Suppressor macrophage treated with lipopolysaccharide for 1 hour (primary cell): ENCODE measurements at places on chromosomes 4 and X.

- DNase-seq: peak; percentile 25
Measured at GRCh38 chrX:68146054-68146453, 287.2 kb downstream of the OPHN1 start.

DNA sequence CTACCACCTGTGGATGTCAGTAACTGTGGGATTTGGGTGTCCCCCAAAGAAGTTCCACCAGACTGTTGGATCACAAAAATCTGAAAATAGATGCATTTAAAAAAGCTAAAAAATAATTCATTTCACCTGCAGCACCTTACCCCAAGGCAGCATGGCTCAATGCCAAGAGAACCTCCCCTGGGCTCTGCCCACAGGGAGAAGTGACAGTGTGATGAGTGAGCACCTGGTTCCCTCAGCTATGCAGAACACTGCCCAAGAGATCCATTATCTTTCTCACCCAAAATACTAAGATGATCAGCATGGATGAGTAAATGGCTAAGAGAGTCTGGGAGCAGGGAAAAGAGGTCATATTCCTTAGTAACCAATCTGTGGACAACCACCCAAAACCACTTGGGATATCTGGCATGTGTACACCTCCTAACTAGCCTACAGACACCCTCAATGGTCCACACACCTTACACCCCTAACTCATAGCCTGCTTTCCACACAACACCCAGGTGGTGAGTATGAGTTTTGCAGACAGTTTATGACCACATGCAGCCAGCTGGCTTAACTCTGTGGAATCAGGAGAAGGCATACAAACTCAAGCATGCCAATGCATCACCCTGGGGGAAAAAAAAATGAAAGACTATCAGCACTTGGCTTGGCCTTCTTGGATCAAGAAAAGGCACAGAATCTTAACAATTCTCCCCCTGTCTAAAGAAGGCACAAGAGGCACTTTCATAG, 416.5 kb upstream of the SMIM31 start:
- no peak for DNase-seq

DNA sequence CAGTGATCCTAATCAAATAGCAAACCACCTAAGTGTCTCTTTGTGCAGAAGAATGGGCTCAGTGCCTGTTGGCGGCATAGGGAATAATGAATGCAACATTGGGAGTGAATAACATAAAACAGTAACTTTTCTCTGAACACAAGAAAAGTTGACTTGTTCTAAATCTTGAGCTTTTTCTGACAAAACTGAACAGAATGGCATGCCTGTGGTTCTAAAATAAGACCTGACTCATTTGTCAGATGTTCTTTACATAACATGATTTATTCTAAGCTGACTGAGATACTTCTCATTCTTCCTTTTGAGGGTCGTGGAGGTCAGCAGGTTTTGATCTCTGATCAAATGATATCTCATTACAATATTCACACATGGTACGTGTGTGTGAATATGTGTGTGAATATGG, 165.4 kb upstream of the WDR1 start:
- no peak for DNase-seq

DNA sequence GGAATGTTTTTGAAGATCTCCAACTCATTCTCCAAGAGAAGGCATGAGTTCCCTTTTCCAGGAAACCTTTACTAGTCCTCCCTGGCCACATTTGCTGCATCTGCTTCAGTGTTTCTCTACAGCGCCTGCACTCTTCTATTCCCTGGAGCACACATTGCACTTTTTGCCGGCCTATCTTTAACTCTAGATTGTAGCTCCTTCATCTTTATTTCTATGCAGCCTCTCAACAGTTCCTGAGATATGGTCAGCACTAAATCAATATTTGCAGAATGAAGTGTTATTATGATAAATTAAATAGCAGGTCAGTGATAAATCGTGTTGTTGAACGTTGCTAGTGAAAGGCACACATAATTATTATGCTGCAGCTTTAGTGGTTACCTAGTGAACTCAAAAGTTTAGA, 88.3 kb downstream of the VCX3A start:
- no peak for DNase-seq

GRCh38 chrX:120334603-120335002, 23.3 kb upstream of the TMEM255A start:
- DNase-seq: no peak

GRCh38 chr4:17646693-17647092, 32.3 kb downstream of the MED28 start:
- DNase-seq: no peak

DNA sequence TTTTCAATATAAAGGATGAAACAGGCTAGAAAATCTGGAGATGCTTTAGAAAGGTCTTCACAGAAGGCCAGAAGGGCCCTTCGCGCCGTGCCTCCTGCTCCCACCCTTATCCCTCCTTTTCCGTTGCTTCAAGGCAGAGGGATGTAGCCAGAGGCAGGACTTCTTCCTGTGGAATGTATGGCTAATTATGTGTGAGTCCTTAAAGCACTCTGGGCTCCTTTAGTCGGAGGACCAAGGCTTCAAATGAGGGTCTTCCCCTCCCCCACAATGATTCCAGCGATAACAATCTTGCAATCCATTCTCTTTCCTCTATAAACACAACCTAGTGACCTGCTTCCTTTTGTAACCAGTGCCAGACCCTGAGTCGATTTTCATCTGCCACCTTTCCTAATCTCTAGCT, 103.5 kb downstream of the GPC3 start:
- no peak for DNase-seq

DNA sequence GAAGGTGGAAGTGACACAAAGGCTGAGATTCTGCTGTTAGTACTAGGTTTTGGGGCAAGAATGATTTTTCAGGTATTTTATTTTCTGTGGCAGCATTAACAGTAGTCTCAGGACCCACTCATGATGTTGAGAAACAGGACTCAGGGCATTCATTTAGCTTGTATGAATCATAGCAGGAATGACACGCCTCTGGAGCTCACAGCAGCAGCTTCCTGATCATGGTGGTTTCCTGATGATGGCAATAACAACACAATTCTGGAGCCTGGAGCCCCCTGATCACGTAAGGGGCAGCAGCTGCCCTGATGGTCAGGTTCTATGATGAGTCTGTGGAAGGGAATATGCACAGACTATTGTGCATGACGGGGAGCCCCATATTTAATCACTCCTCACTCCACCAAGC, 47.0 kb downstream of the TASL start:
- DNase-seq: peak; percentile 68

DNA sequence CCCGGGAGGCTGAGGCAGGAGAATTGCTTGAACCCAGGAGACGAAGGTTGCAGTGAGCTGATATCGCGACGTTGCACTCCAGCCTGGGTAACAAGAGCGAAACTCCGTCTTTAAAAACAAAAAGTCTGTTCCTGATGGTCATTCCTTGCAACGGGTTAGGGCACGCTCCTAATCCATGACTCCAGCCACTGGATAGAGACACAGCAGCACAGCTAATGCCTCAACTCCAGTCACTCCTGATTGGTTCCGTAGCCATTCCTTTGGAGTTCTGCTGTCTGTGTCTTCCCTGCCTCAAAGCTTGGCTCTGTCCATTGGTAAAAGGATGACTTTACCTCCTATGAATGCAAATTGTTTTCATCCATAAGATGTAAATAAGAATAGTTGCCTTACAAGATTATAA, 44.3 kb upstream of the FAM9A start:
- no peak for DNase-seq

- DNase-seq: no peak
Measured at GRCh38 chrX:74438764-74439163, 17.5 kb downstream of the SLC16A2 start.

DNA sequence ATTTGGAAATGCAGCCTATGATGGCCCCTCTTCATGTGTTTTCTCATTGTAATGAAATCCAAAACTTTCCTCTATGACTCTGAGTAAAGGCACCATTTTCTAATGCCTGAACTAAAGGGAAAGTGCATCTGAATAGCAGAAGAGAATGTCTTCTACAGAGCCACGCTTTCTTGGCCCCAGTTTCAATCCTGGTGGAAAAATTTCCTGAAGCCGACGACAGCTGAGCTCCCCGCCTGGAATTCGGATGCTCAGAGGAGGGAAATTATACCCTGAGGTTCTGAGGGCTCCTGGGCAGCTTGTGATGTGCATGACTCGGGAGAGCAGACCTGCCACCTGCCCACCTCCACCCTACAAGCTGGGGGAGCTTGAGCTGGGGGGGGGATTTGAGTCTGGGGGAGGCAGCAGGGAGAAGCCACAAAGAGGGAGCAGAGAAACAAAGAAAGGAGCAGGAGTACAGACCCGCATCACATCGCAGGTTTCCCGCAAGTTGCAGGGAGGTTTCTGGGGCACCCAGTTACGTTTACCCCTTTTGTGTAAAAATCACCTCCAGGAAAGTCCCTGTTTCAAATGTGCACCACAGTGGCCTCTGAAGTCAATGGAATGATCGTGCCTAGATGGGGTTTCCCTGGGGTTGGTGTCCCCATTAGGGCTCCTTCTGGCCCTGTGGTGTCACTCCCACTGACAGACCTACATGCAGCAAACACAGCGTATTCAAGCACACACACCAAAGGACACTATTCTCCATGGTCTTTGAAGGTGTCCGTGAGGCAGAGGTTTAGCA, 145.6 kb upstream of the RBPJ start:
- DNase-seq: no peak

DNA sequence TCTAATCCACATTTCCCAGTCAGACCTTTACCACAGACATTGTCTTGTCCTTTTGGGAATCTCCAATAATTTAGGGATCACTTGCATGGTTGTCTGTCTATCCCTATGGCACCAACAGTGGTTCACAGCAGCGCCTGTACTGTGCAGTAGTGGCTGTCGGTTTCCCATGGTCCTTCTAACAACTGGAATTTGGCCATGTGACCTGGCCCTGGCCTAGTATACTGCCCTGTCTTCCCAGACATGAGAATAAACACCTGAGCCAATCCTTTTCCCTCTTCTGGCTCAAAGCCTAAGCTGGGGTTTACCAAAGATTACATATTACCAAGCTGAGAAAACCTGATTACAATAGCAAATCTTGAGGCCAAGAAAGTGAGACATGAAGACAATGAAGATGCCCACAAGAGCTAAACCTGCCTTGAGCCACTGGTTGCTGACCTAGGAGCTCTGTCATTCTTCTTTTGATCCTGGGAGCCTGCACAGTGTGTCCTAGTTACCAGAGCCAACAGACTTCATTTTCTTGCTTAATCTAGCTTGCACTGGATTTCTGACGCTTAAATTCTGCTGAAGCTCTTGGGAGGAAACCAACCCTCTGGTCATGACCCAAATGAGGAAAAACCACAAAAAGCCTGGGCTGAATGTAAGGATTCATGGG, 92.1 kb downstream of the SCD5 start:
- DNase-seq: no peak

DNA sequence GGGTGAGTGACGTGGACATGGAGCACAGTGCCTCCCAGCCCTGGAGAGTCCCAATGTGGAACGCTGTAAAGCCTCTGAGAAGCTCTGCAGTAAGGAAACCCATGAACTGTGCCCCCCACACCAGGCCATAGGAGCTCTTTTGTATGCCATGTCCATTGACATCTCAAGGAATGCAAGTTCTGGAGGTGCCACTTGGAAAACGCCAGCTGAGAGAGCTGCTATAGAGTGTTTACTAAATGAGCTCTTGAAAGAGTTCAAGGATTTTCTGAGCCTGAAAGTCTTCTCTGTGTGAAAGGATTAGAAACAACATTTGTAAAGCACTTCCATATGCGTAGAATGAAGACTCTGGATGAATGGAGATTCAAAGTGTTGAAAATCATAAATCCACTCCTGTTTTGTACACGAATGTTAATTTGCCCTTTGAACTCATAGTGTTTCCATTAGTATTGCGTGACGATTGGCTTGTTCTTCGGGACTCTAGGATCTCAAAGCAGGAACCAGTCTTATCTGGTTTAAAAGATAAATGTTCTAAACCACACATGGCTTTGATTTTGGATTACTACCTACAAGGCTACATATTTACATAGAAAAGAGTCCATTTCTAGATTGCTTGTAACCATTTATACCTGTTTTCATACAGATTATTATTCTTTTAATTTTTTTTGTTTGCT, 41.8 kb upstream of the STOX2 start:
- DNase-seq: no peak

DNA sequence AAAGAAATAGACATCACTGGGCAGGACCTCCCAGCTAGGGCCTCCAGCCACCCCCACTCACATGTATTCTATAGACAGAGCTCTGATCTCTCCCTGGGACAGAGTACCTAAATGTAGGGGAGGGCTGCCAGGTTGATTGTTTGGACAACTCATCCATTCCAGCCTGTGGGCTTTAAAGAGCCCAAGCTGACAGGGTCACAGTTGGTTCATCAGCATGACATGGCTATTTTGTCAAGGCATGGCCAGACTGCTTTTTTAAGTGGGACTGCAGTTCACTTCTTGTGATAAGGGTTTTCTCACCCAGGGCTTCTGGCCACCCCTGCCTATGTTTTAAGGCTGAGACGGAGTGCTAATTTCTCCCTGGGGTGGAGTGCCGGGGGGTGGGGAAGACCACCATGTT, 63.3 kb downstream of the KLHL4 start:
- no peak for DNase-seq

DNA sequence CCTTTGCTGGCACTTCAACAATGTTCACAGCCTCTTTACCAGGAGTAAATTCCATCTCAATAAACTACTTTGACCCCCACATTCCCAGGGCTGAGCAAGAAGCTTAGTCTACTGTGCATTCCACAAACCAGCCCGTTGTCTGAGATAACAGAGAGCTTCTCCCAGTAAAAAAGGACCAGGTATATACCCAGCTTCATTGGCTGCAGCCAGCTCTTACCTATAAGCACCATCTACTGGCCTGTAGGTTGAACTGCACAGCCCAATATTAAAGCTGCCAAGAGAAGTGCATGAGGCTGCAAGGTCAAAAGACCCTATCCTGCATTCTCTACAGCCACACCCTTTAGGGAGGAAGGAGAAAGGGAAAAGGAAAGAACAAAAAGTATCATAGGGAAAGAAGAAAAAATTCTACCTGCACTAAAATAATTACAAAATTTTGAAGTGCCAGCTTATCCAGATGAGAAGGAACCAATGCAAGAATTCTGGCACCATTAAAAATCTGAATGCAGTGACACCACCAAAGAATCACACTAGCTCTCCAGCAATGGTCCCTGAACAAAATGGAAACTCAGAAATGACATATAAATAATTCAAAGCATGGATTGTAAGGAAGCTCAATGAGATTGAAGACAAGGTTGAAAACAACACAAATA, 45.7 kb upstream of the INTU start:
- peak; percentile 42 for DNase-seq

DNA sequence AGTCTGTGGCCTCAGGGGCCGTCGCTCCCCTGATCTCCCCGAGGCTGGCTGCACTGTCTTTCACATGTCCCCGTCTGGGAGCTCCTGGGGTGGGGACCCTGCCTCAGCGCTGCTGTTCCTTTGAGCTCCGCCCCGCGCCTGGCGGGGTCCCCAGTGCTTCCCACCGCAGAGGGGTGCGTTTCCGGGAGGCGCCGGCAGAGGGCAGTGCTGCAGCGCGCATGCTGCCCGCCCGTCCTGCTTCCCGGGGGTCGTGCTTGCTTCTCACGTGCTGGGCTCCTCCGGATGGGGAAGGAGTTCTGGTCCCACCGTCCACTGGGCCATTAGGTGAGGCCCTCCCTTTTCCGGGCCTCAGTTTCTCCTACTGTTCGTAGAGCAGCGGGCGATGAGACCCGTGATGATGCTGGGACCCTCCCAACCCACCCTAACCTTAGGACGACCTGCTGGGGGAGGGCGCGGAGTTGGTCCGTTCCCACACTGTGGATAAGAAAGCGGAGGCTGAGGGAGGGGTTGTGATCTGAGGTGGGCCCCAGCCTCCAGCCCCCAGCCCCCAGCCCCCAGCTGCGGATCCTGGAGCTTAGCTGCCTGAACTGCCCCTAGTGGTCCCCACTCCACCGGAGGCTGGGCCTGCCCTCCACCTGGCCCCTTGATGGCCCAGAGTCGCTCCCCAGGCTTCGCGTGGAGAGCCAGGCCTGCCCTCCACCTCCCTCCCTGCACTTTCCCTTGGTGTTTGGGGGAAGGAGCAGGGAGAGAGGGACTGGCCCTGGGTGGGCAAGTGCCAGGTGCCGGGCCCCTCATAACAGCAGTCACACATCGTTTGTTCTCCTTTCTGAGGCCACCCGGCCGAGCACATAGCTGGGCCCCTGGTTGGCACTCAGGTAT, 15.3 kb downstream of the CPZ start:
- peak; percentile 55 for DNase-seq
